Activated CD8-positive, alpha-beta memory T cell treated with anti-CD3 and anti-CD28 coated beads for 1 hour (primary cell): ENCODE measurements at places on chromosomes 2 and 18.

DNA sequence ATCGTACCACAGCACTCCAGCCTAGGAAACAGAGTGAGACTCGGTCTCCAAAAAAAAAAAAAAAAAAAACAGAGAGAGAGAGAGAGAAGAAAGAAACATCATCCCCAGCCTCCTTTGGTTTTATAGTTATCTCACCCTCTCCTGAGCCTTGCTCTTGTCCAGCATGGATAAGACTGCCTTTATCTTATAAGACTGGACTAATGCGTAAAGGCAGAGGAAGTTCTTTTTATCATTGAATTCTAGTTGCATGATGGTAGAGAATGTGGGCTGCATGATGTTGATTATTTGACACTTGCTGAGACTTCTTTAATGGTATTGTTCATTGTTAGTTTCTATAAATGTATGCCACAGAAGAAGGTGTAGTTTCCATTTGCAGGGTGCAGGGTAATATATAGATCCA lies 124.4 kb downstream of the ZBTB7C start:
- DNase-seq, result no peak

DNA sequence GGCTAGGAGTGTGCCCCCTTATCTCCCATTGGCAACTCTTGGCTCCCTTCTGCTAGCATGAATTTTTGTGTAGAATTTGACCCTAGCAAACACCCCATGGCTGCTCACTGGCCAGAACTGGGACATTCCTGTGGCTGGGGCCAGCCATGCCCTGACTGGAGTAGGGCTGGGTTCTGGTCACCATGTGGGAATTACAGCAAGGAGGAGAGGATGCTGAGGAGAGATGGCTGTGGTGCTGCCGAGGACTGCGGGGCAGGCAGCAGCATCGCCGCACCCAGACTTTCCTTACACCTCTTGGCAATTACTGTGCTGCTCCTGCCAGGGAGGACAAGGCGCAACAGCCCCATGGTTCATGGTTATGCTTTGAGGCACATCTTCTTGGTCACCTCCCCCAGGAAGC lies 12.7 kb downstream of the KCNF1 start:
- DNase-seq, result no peak

GRCh38 chr18:50788284-50788683 lies 31.5 kb downstream of the MRO start:
- DNase-seq, result no peak

DNA sequence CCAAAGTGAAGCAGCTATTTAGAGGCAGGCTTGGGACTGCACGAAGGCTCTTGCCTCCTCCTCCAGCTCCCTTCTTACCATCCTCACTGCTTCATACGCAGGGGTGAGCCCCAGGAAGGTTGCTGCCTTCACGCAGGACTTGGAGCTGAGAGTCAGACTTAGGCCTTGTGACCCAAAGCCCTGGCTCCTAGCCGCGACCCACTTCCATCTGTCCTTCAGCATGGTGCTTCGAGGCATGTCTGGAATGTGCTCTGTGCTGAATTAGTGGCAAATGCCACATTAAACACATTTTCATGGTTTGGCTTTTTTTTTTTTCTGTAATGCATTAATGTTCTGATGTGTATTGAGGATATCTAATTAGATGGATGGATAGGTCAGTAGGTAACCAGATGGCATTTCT lies 37.5 kb downstream of the ITGB1BP1 start:
- no peak for DNase-seq

DNA sequence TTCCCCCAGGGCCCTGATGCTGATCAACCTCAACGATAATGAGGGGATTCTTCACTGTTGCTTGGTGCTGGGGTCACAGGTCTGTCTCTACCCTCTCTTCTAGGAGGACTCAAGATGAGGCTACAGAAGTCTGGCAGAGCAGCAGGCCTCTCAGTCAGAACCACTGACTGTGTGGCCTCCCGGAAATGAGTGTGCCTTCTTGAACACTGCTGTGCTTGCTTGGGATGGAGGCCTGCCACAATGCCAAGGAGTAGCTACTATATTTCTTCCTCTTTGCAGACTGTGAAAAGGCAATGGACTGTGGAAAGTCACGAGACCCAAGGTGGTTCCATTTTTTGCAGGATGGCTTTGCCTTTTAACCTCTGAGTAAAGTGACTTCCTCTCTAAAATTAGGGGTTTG lies 5.8 kb upstream of the HOXD1 start:
- DNase-seq, result no peak
